ENCODE measurements at places on chromosomes 3 and 15.

DNA sequence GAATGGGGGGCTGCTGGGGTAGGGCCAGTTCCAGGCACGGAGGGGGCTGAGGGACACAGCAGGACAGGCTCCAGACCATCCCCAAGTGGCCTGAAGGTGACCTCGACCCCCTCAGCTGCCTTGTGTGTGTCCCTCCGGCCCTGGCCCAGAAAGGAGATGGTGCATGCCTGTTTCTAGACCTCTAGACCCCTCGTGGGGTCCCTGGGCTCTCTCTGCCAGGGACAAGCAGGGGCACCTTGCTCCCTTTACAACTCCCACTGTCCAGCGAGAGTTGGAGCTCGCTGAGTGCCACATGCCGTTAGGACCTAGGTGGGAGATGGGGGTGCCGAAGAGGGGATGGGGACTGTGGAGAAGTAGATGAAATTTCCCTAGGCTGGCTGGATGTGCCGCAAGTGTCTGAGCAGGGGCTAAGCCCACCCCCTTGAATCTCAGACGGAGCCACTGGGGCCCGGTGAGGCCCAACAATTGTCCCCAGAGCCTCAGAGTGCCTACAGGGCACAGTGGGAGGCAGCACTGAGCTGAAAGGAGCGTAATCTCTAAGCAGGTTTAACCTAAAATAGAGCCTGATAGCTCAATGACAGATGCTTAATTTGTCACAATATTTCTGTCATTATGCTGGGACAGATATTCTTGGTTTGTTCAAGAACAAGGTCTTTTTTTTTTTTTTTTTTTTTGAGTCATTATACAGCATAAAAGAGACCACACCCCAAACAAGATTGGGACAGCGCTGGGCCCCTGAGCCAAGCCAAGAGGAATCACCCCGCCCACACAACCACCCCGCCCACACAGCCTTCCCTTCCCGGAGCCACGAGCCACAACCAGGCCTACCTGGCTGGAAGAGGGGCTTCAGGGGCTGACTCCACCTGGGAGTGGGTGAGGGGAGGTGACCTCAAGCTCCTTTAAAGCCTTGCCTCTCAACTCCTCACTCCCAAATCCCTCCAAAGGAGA is 23.6 kb upstream of the KLF13 start:
- DNase-seq = no peak

GRCh38 chr3:79081335-79081734 is 686.5 kb downstream of the ROBO1 start:
- DNase-seq = no peak

- DNase-seq = no peak
These were observed 4.7 kb upstream of the ITGA11 start for GRCh38 chr15:68436680-68437079.

DNA sequence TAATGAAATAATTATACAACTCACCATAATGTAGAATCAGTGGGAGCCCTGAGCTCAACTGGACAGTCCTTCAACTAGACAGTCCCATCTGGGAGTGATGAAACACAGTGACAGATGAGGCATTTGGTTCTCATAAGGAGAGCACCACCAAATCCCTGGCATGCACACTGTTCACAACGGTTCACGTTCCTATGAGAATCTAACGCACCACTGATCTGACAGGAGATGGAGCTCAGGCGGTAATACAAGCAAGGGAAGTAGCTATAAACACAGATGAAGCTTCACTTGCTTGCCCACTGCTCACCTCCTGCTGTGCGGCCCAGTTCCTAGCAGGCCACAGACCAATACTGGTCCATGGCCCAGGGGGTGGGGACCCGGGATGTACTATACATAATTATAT is 17.0 kb downstream of the PRKAR2A start:
- no peak for DNase-seq

DNA sequence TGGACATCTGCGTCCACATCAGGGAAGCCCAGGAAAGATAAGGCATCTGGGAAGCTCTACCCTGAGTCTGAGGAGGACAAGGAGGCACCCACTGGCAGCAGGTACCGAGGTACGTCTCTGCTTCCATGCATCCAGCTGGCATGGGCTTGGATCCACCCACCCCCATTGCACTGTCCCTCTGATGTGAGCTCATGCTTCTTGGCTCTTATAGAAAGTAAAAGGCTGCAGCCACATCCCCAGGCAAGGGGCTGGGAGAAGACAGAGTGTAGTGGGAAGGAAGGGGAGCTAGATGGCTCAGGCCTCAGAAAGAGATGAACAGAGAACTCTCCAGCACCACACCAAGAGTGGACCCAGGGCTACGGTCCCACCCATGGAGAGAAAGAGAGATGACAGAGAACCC is 18.2 kb downstream of the PTH1R start:
- no peak for DNase-seq

- no peak for DNase-seq
These were observed 107.0 kb upstream of the NSMCE3 start for GRCh38 chr15:29376590-29376989.

DNA sequence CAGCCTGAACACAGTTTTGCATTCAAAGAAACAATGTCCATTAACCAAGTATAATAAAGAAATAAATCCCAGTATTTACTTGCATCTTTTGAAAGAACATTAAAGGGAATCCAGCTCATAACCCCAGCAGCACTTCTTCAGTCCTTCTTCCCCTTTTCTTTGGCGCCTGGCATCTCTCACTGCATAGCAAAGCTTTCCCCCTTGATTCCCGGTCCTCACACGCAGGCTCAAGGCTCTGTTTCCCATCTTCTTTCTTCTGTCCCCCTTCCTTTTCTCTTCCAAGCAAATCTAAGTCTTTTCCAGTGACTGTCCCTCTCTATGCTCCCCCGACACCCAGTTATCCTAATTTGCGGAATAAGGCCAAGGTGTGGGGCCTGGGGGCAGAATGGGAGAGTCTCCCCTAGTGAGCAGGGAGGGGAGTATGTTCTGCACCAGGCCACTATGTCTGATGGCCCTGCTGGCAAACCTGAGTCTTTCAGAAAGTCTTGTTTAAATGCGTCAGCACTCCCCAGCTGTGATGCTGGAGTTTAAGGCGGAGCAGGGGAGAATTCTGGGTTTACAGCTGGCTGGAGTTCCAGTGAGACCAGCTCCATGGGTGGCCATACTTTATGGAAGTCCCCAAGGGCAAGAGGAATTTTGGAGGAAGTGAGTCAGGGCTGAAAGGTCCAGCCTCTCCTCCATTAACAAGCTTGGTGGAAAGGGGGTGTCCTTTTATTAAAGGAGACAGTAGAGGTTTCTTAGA is 42.1 kb downstream of the GOLGA6A start:
- DNase-seq = no peak

DNA sequence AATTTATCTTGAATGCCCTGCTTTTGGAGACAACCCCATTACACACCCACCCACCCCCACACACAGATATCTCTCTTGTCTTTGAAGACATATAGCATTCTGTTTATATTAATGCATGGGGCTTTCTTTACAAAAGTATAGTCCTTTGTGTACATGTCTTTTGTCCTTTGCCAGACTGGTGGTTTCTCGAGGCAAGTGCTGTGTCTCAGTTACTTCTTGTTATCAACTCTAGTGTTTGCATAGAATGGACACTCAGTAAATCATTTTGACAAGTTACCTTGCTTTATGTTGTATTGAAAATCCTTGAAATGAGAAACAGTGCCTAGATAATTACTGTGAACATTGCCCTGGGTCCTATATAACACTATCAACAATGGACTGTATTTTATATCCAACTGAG is 33.9 kb downstream of the KBTBD8 start:
- no peak for DNase-seq

- no peak for DNase-seq
These were observed 197.5 kb downstream of the ADAMTS9 start for GRCh38 chr3:64490180-64490724.

Data from stimulated activated CD8-positive, alpha-beta memory T cell treated with anti-CD3 and anti-CD28 coated beads, Interleukin-7, amount 100 ng/mL, for 1 hour (primary cell).